Right ventricle myocardium inferior (tissue), 1 donor: ENCODE measurements at places on chromosomes 1 and 21. TPM values are rescaled to one million over a fixed set of nuclear protein-coding genes. Genes with fewer than 3 reads are reported as not detected.

DNA sequence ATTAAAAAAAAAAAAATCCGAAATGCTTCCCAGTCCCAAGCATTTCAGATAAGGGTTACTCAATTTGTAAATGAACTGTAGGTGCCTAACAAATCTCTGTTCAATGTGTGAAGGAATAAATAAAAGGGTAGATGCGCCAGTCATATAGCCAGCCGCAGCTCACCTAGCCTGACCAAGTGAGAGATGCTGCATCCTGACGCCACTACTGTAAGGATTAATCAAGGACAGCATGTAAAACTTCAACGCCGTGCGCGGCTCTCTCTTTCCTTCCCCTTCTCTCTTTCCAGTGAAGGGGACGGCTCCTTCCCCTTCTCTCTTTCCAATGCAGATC lies 441 bp downstream of the PPT1 start:
- no peak for DNase-seq

DNA sequence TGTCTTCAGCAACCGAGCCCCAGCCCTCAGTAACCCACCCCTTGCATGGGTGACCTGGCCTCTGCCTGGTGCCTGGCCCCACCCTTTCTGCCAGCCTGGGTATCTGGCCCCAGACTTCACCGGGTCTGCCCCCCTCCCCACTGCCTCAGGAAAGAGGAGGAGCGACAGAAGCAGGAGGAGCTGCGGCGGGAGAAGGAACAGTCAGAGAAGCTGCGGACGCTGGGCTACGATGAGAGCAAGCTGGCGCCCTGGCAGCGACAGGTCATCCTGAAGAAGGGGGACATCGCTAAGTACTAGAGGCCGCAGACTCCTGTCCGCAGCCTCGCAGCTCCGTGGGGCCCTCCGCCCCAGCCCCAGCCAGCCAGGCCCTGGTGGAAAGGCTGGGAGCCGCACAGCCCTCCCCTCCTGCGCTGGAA lies 6.1 kb downstream of the TNFRSF25 start:
- no peak for DNase-seq

DNA sequence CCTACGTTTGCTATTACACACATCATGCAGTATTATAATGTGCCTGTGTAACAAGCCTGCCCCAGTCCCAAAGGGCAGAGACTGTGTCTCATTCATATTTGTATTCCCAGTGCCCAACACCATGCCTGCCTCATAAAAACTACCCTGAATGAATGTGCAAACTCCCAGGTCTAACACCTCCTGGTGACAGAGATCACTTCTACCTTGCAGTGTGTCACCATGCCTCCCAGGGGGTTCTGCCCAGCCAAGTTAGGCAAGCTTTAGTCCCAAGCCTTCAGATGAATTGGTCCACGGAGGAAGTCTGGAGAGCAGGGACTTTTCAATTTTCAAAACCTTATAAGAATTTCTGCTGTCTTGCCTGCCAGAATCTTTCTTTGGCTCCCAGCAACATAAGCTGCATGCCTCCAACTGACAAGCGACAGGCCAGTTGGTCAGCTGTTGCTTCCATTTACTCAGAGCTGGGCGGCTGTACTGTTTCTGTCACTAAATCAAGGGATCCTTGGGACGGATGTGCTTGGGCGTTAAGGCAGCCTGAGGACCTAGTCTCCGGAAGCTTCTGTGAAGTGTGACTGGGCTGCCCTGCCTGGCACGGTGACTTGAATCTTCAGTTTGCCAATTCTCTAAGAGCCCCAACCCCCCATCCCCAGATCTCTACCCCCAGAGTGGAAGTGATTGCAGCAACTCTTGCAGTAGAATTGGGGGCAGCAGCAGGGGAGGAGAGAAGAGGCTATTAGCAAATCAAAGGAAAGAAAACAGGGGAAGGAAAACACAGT lies 1.2 kb downstream of the RXRG start:
- DNase-seq, result no peak

GRCh38 chr1:33338440-33339211 lies 17.7 kb upstream of the A3GALT2 start:
- DNase-seq, result no peak

GRCh38 chr1:74465193-74465681 lies 47.2 kb downstream of the LRRC53 start:
- no peak for DNase-seq

DNA sequence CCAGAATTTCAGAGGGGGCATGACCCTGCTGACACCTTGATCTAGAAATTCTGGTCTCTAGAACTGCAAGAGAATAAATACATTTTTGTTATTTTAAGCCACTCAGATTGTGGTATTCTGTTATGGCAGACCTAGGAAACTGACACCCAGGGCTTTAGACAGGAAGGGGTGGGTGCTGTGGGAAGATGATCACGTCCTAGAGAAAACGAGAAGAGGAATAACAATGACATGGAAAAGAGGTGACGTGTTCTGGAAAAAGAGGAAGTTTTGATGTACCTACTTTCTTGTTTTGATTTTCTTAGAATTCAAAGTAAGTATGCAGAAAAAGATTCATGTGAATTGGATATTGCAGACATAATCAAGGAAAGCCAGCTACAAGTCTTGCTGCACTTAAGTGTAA lies 232.9 kb upstream of the RUNX1 start:
- DNase-seq, result no peak

REN gene
- total RNA-seq, result not detected

SPRR1A gene
- not detected for total RNA-seq

PLPP3 gene
- total RNA-seq, result 143 TPM
